CD4-positive, alpha-beta T cell treated with Interferon gamma for 1 hour (primary cell): ENCODE measurements at places on chromosomes 12 and 14.
A peak's percentile ranks its signal among the peaks of the same experiment; 100 is the strongest.

DNA sequence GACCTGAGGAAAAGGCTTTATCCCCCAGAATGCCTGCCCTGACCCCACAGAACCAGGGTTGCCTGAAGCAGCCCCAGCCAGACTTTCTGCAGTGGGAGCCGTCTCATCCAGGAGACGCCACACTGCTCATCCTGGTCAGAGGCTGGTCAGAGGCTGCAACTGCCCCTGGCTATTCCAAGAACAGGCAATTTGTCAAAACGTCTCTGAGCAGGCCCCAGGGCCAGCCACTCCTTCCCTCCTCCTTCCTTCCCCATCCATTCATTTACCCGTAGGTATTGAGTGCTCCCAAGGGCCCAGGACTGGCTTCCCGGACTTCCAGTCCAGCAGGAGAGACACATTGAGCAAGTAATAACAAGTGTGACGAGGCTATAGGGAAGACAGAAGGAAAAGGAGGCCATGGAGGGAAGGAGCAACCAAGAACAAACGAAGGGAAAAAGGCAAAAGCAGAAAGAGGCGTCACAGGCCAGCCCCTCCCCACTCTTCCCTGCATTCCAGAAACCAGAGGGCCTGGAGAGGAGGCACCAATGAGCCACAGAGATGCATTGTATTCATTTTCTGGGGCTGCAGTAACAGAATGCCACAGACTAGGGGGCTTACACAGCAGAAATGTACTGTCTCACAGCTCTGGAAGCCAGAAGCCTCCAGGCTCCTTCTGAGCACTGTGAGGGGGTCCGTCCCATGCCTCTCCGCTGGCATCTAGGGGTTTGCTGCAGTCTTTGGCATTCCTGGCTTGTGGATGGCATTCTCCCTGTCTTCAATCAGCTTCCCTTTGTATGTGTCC lies 21.0 kb upstream of the CD9 start:
- DNase-seq: no peak

DNA sequence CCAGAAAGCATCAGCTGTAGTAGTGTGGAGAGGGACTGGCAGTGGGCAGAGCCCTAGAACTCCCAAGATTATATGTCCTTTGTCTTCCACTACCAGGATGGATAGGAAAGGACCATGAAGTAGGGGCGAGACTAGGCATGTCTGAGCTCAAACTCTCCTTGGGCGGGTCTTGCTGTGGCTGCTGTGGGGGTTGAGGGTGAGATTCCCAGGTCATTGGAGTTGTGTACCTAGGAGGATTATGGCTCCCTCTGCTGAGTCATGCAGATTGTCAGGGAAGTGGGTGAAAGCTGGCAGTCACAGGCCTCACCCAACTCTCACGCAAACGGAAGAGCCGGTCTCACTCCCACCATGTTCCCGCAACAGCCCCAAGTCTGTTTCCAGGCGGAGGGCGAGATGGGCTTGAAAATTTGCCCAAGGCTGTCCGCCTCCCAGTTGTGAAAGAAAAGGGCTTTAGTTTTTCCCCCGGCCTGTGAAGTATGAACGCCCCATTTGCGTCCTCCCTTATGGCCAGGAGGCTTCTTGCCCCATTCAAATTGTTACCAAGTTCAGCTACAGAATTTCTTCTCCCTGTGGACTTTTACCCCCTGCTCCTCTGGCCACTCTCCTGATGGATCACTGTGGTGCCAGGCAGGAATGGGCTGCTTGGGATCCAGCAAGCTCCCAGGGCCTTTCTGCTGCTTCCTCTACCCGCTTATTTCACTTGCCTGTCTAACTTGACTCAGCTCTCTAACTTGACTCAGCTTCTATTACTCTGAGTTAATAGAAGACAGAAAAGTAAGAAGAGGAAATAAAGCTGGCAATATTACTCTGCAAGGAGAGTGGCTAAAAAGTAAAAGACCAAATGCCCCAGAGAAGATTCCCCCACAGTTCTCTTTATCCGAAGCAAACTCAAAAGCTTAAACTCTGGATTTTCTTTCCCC lies 159.3 kb downstream of the SLC2A13 start:
- no peak for DNase-seq

DNA sequence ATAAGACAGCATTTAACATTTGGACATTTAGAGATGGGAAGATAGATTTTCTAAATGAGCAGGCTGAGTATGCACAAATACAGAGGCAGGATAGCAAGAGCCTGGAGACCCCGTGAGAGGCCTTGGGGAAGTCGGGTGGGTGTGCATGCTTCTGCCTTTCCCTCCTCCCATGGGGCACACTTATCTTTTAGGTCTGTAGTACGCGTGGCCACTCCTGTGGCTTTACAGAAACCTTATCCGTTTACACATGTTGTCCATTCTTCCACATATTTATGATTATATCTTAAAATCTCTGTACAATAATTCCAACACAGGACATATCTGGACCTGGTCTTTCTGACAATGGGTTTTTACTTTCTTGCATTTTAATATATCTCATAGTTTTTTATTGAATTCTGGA lies 33.6 kb downstream of the GYS2 start:
- no peak for DNase-seq

GRCh38 chr12:106954462-106955376 lies 988 bp upstream of the TMEM263 start:
- peak; percentile 2 for DNase-seq

DNA sequence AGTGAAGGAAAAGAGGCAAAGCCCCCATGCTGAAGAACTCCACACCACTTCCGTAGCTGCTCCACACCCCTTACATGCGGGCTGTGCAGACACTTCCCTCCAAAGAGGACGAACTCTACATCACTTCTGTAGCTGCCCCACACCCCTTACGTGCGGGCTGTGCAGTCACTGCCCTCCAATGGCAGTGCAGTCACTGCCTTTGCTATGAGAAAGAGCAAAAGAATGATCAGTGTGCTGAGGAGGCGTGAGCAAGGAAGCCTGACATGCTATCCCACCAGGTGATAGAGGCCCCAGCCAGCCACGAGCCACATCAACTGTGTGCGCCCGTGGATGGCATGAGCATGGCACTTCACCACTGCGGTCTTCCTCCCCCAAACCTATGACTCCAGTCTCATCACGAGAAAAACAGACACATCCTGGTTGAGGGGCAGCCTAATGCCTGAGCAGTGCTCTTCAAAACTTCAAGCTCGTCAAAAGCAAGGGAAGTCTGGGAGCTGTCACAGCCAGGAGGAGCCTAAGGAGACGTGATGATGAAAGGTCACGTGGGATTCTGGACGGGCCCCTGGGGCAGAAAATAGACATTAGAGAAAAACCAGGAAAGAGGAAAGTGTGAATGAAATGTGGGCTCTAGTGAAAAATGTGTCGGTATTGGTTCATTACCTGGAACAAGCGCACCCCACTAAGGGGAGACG lies 60.8 kb upstream of the C14orf180 start:
- no peak for DNase-seq

DNA sequence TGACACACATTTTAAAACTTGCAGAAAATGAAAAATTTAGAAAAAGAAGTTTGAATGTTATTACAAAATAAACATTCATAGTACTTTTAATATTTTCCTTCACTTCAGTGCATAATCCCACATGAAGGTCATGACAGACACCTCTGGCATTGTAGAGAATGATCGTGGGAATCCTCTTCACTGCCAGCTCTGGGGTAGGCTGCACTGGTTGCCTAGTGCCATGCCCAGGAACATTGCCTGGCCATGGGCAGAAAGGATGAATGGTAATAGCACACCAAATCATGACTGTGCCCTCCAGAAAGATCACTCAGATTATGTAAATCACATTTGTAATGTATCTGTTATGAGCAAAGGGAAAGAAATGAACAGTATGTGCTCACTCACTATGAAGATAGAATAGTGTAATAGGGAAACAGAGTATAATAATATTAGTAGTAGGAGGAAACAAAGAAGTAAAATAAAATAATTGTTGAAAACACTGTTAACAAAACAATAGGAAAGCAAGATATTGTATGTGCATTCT lies 161.6 kb downstream of the PLCZ1 start:
- no peak for DNase-seq

GRCh38 chr12:93759512-93760081 lies 82.4 kb downstream of the CRADD start:
- no peak for DNase-seq

DNA sequence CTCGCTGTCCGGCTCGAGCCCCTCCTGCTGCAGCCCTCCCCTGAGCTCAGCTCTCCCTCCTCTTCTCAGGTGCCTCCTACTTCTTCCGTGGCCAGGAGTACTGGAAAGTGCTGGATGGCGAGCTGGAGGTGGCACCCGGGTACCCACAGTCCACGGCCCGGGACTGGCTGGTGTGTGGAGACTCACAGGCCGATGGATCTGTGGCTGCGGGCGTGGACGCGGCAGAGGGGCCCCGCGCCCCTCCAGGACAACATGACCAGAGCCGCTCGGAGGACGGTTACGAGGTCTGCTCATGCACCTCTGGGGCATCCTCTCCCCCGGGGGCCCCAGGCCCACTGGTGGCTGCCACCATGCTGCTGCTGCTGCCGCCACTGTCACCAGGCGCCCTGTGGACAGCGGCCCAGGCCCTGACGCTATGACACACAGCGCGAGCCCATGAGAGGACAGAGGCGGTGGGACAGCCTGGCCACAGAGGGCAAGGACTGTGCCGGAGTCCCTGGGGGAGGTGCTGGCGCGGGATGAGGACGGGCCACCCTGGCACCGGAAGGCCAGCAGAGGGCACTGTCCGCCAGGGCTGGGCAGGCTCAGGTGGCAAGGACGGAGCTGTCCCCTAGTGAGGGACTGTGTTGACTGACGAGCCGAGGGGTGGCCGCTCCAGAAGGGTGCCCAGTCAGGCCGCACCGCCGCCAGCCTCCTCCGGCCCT lies 22.8 kb downstream of the MMP17 start:
- no peak for DNase-seq

GRCh38 chr12:96256672-96257361 lies 62.6 kb downstream of the ELK3 start:
- DNase-seq: no peak

DNA sequence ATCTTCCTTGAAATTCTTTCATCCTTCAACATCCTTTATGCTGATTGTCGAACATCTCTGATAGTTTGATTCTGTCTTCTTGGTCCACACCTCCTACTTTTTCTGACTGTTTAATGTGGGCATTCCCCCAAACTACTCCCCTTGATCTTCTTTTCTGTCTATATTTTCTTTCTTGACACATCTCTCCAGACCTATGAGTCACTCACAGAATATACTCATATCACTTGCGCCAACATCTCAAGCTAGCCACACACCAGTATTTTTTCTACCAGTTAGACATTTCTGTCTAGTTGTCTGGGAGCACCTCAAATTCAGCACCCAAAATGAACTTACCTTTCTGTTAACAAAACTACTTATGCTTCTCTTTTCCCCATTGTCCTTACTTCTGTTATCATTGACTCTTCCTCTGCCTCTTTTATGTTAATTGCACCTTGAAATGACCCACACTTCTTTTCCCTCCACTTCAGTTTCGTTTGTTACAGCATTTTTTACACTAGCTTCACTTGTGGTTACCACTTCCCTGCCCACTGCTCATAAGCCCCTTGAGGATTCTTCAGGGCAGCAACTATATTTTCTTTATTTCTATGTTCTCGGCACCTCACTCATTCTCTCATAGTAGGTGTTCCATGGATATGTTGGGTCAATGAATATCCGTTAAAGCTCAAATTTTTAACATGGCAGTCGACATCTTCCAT lies 33.5 kb downstream of the TSHR start:
- no peak for DNase-seq

DNA sequence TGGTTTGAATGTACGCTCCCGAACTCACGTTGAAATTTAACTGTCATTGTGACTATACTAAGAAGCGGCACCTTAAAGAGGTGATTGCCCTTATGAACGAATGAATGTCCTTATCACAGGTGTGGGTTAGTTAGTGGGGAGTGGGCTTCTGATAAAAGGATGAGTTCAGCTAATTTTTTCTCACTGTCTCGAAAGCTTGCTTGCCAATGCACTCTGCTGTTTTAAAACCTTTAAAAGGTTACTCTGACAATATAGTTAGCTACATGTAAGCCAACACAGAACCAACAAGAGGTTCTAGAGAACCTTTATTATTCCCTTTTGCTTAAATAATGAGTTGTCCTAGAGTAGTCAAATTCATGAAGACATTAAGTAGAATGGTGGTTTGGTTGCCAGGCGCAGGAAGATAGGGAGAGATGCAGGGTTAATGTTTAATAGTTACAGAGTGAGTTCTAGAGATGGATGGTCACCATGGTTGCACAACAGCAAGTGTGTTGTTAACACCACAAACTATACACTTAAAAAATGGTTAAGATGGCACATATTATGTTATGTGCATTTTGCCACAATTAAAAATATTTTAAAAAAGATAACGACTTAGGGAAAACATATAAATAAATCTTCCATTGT lies 26.3 kb downstream of the RTN1 start:
- DNase-seq: no peak

DNA sequence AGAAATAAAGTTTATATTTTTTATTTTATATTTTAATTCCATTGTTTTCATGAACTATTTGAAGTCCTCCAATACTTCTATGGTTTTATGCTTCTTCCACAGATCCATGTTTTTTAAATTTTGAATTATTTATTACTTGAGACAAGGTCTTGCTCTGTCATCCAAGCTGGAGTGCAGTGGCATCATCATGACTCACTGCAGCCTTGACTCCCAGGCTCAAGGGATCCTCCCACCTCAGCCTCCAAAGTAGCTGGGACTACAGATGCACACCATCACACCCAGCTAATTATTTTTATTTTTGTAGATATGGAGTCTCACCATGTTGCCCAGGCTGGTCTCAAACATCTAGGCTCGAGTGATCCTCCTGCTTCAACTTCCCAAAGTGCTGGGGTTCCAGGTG lies 28.8 kb upstream of the DLGAP5 start:
- DNase-seq: no peak

DNA sequence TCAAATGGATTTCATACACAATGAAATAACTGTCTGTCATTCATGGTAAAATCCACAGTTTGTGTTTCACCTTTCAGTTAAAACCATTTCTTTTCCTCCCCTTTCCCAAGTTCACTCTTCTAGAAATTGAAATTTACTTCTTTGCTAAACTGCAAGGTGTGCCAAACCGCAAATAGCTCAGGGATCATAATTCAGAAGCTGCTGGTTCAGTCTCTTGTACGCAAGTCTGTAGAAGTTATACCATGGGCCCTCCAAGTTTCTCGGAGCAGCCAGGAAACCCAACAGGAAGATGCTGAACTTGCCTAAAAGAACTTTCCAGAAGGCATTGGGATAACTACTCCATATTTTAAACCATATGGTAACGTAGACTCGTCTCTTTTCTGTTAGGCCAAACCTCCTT lies 268.9 kb downstream of the FLRT2 start:
- DNase-seq: no peak

DNA sequence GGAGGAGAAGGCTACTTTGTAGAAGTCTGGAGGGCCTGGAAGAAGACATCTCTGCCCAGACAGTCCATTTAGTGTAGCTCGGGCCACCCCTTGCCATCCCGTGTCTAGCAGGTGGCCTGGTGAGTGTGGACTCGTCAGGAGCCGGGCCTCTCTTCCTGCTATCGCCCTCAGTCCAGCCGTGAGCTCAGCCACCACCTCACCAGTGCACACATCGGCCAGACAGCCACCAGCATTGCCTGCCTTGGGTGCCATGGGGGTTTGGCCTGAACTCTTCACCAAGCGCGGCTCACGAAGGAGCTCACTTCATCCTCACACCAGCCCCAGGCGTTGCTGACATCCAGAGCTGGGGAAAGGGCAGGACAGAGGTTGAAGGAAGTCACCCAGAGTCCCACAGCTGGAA lies 19.6 kb upstream of the TRAF3 start:
- no peak for DNase-seq
